NCI-H1092 treated with DMSO at 0.1 percent for 48 hours (cell line): ENCODE measurements at places on chromosomes 4 and X.

DNA sequence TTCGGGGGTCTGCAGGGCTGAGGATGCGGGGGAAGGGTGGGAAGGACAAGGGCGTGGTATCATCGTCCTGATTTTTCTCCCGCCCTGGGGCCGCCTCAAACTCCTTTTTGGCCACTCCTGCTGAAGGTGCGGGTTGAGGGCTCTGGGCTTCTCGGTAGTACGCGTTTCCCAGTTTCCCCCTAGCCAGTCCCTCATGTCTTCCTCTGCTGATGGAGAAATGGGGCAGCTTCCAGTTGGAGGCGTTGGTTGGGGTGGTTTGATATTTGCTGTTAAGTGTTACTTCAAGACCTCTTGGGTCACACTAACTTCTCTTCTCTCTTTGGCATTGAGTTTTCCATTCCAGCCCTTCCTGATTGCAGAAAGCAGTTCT lies 482 bp downstream of the GSTCD start:
- DNase-seq = peak; percentile 34

DNA sequence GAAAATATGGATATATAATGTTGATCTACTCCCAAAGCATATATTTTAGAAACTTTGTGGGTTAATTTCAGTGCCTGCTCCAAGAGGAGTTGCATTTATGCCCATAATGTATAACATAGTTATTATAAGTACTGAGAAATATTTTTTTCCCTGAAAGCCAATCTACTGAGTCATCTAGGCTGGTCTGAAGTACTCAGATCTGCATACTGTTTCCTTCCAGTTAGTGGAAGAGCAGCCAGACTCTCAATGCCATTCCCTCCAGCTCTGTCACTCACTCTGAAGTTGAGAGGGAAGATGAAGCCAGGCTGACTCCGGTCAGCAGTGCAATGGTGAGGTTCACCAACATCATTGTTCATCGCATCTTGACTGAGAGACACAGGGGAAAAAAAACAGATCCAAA lies 505.1 kb downstream of the PPARGC1A start:
- no peak for DNase-seq

- peak; percentile 89 for DNase-seq
These were observed 73.1 kb downstream of the WFS1 start for GRCh38 chr4:6342530-6343293.

DNA sequence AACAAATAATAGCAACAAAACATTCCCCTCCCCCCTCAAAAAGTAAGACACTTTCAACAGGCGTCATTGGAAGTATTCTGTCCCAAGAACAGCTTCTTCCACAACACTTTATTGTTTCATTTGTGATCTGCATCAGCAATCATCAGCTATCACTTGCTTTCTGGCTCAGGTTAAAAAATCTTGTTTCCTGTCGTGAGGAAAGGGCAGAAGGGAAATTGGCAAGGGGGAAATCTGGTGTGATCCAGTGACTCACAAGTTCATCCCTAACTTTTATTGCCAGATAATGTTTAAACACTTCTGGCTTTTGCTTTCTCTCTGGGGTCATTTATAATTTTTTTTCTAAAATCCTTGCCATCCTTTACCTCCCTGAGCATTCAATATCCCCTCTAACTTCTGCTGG lies 247.4 kb upstream of the GIMD1 start:
- DNase-seq = no peak

GRCh38 chrX:106168107-106168506 lies at the start of gene PWWP3B:
TSS of gene PWWP3B (plus strand) at chrX:106168305. CDS start at chrX:106205433, 37,128 bp downstream.
- no peak for DNase-seq

- DNase-seq = no peak
These were observed 19.7 kb upstream of the PPP2R2C start for GRCh38 chr4:6492027-6492590.

DNA sequence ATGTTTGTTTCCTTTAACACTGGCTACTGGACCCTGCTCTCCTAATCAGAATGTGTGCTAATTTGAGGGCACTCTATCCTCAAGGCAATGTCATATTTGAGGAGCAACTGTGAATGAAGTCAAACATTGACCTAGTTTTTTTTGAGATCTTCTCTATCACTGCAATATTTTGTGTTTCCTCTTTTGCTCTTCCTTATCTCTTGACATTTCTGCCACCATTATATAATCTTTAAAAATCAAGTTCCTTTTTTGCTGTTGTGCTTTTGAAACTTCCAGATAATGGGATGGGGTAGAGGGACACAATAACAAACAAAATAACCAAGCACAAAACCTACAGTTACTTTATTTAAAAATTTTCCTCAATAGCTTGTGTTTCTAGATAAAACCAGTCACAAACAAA lies 7.4 kb upstream of the WDFY3 start:
- no peak for DNase-seq

DNA sequence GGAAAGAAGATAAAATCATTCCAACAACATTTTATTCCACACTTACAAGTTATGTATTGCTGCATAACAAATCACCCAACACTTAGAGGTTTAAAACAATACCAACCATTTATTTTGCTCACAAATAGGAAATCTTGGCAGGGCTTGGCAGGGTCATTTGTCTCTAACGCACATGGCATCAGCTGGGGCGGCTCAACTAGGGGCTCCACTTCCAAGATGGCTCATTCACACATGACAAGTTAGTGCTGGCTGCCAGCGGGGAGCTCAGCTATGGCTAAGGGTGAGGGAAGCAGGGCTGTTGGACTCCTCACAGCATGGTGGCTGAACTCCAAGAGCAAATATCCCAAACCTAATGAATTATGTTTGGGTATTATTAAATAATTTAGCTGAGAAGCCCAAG lies 377.0 kb downstream of the ZNF674 start:
- no peak for DNase-seq

DNA sequence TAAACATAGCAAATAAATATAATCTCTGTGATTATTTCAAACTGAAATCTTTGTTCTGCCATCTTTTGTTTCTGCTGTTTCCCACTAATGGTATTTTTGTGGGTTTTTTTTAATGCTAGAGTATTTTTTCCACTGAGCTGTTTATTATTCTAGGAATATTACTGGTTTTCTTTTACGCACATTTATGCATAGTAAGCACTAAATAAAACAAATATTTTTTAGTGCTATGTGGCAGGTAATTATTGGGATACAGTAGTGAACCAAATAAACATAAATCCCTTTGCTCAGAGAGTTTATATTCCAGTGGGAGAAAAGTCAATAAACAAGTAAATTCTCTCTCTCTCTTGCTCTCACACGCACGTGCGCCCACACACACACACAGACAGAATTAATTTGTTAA lies 397.4 kb downstream of the PRDM5 start:
- no peak for DNase-seq

DNA sequence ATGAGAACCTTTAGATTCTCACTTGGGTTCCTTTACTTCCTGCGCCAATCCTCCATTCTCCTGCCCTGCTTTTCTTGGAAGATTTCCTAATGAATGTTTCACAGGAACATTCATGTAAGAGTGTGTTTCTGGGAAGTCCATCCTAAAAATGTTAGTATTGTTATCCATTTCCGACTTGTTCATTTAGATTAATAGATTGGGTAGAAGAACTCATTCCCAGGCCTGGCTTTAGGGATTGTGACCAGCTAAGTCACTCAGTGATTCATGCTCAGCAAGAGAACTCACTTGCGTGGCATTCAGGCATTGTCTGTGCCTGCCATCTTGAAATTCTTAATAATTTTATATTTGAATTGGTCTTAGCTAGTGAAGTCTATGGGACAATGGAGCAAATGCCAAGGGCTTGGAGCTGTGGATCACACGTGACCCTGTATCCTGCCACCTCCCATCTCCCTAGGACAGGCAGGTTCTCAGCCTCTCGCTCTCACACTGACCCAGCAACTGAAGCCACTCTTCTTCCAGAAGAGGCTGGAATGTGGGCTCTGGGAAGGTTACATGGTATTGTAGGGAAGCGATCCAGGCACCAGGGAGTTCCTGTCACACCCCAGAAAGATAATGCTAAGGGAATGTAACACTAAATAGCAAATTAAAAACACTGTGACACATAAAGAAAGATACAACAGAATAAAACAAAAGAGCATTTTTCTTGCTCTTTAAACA lies 562.1 kb downstream of the TMA16 start:
- no peak for DNase-seq

DNA sequence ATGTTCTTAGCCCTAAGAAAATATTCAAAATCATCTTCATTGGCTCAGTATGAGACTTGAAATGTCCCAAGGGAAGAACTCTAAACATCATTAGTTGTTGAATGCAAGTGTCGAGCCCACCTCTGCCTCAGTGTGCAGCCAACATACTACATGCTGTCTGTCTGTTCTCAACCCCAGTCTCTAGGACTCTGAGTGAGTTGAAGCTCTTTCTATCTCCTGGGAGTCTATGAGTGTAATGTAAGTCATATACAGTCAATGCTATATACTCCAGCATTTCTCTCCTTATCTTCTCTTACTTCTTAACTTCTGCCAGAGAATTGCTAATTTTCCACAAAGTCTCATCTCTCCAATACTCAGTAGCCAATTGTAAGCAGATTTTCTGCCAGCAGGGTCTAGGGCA lies 61.3 kb downstream of the SPATA18 start:
- no peak for DNase-seq

DNA sequence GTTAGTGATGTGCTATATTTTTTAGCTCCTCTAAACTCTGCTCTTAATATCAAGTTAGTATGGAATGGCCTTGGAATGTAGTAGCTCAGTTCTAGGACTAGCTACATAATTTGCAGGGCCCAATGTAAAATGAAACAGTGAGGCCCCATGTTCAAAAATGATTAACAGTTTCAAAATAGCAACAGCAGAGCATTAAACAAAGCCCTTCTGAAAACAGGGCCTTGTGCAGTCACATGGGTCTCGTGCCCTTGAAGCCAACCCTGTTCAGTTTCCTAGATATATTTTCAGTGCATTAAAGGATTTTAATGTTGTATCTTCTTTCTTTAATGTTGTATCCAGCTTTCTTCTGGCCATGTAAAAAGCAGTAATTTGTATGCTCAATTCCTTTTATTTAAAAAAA lies 82.1 kb downstream of the TASL start:
- no peak for DNase-seq

DNA sequence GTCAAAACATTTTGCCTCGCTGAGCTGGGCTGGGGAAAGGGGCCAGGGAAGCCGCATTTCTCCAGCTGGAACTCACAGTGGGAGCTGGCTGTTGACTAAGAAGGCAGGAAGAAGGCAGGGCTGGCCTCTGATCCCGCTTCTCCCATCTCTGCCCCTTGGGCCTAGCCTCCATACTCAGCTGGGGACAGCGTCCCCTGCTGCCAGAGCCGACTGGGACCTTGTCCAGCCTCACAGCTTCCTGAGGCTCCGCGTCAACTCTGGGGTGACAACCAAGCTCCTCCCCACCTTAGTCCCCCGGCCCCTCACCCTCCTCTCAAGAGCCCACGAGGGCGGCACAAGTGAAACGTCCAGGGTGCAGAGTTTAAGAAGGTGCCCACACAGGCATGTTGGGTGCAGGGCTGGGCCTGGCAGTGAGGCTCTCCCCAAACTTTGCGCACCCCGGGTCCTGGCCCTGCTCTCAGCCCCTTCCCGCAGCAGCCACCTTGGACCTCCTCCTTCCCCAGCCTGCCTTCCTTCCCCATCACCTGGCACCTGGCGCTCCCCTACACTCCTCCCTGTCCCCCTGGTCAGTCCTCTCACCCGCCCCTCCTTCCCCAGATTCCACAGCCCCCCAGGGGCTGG lies 100.8 kb downstream of the PSAPL1 start:
- no peak for DNase-seq

- no peak for DNase-seq
These were observed 132.6 kb downstream of the SCFD2 start for GRCh38 chr4:53233114-53233795.

DNA sequence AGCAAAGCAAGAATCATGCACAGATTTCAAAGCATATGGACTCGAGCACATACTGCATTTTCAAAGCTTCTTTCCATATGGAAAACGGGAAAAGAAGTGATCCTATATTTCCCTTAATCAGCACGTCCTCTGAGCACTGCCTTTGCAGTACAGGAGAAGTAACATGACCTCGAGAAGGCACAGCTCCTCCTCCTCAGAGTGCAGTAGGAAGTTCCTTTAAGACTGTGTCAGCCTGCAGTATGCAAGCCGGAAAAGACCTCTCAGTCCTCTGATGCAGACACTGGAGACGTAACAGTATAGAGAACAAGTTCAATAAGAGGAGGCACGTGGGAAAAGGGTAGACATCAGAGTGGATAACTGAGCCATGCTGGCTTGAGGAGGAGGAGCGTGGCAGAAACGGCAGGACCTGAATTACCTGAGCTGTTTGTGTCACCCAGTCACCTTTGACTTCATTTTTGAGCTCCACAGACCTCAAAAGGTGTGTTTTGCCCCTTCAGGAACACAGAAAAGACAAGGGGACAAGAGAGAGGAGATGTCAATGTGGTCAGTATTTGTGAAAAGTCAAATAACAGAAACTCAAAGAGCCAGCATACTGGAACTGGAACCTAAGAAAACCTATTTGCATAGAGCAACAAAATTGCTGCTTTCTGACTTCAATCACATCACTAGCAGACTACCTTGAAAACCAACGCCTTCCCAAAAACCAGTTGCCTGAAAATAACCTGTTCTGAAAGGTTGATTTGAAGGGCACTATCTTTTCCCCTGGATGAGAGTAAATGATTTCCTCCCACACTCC lies 20.8 kb downstream of the IRF2 start:
- no peak for DNase-seq

GRCh38 chrX:49995107-49995731 lies 72.8 kb downstream of the CLCN5 start:
- DNase-seq = no peak

- no peak for DNase-seq
These were observed 65.1 kb downstream of the HPGDS start for GRCh38 chr4:94277534-94277933.

GRCh38 chr4:784401-785331 lies 41.3 kb downstream of the CPLX1 start:
- DNase-seq = no peak

DNA sequence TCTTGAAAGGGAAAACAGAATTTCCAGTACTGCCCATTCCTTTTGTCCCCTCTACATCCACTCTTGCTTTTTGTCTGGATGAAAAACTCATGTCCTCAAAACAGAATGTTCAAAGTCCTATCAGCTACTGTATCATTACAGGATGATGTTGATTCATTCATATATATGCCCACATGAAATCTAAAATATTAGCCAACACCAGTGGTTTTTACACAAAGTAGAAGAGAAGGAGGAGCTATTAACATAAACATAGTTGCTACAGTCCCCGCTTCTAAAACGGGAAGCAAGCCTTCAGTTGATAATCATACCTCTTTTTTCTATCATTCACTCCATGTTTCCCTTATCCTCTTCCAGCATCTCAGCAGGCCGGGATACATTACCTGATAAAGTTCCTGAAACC lies 7.7 kb upstream of the THOC2 start:
- DNase-seq = no peak

DNA sequence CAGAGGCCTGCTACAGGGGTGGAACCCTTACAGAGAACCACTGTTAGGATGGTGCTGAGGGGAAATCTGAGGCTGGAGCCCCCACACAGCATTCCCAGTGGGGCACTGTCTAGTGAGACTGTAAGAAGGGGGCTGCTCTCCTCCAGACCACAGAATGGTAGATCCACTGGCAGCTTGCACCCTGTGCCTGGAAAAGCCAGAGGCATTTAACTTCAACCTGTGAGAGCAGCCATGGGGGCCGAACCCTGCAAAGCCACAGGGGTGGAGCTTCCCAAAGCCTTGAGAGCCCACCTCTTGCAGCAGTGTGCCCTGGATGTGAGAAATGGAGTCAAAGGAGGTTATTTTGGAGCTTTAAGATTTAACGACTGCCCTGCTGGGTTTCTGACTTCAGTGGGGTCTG lies 159.4 kb downstream of the BMPR1B start:
- DNase-seq = no peak
